ENCODE measurements at places on chromosomes 1 and 21. TPM values are rescaled to one million over a fixed set of nuclear protein-coding genes. Genes with fewer than 3 reads are reported as not detected.
A peak's percentile ranks its signal among the peaks of the same experiment; 100 is the strongest.

DNA sequence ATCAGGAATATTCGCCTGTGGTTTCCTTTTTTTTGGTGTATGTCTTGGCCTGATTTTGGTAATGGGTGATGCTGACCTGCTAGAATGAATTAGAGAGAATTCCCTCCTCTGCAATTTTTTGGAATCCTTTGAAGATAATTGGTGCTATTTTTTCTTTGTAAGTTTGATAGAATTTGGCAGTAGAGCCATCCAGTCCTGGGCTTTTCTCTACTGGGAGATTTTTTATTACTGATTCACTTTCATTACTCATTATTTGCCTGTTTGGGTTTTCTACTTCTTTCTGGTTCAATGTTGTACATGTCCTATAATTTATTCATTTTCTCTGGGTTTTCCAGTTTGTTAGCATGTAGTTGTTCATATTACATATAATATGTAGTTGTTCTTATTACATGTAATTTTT lies 48.7 kb downstream of the NTMT2 start:
- no peak for DNase-seq

Gene ATF3
- 21.5 TPM for total RNA-seq

DNA sequence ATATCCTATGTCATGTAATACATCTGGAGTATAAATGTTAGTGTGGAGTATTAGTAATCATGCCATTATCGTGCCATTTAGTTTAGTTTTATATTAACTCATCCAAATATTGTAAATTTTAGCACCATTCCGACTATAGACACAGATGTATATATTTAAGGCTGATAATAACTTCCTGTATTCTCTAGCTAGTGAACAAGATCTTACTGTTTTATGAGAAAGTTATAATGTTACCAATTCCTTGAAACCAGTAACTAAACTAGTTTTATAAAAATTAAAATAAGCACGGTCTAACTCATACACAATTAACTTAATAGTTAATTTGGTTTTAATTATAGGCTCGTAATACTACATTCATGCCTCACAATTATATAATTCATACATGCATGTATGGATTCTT lies 808.6 kb downstream of the USP25 start:
- DNase-seq: no peak

Gene SPATA21
- not detected for total RNA-seq

Gene EXTL1
- 1.2 TPM for total RNA-seq

DNA sequence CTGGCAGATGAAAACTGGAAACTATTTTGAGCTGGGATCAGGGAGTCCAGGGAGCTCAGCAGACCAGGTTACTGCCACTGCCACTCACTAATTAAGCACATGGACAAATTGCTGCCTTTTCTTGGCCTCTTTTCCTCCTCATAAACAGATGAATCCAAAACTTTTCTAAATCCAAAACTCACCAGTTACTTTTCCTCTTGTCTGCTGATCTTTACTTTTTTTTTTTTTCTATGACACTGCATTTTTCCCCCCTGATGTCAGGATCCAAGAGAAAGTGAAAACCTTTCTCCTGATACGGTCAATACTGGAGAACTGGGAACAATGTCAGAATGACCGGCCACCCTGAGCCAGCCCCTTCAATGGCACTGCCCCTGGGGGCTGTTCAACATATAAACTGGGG lies 405.8 kb downstream of the DUSP10 start:
- DNase-seq: no peak

Gene HMGB4
- total RNA-seq: not detected

- no peak for DNase-seq
These were observed 22.4 kb downstream of the RPL5 start for GRCh38 chr1:92854101-92854785.

Gene PLCH2
- total RNA-seq: 0.19 TPM

Gene HSD3B1
- not detected for total RNA-seq

Gene RGS5
- total RNA-seq: 103 TPM

GRCh38 chr1:43379476-43379875 lies 10.1 kb downstream of the MED8 start:
- no peak for DNase-seq

- DNase-seq: no peak
These were observed 1.3 kb upstream of the CACNA1E start for GRCh38 chr1:181482001-181482430.

DNA sequence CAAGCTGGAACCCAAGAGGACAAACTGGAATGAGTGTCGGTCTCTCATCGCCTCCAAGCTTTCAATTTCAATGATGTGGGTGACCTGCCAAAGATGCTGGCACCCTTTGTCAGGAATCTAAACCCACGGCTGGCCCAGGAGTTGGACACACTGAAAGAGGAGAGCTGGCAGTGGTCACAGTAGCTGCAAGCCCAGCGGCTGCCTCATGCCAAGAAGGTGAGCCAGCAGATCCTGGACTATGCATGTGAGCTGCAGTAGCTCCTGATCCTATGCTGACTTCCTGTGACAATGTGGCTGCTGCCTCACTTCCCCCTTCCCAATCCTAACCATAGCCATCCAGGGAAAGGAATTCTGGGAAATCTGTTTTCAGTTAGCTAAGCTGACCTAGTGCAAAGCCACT lies 117.0 kb upstream of the VAV3 start:
- DNase-seq: no peak

DNA sequence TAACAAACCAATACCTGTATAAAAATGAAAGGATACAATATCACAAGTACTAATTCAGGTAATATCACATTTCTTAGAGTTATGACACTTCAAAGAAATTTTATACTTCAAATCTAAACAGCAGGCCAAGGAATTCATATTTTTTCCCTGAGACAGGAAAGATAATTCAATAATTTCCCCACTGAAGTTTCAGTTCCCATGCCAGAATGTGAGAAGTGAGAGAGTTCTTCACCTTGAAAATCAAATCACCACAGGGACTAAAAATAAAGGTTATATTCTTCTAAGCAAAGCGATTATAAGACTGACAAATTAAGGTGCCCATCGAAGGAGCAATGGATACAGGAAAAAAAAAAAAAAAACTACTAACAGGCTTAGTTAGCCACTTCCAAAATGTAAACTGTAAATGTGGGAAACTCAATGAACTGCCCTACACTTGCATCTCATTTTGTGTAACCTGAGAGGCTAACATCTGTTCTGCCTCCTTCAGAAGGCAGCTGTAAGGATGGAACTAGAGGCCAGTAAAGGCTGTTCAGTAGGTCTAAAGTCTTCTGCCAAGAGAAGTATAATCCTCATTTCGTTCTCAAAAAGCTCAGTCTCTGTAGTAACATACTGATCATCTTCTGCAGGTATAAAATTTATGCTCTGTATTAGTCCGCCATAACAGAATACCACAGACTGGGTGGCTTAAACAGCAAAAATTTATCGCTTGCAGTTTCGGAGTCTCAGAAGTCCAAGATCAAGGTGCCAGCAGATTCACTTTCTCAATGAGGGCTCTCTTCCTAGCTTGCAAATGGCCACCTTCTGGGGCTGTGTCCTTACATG lies 127.8 kb downstream of the RERE start:
- no peak for DNase-seq

Gene OR10Z1
- not detected for total RNA-seq

DNA sequence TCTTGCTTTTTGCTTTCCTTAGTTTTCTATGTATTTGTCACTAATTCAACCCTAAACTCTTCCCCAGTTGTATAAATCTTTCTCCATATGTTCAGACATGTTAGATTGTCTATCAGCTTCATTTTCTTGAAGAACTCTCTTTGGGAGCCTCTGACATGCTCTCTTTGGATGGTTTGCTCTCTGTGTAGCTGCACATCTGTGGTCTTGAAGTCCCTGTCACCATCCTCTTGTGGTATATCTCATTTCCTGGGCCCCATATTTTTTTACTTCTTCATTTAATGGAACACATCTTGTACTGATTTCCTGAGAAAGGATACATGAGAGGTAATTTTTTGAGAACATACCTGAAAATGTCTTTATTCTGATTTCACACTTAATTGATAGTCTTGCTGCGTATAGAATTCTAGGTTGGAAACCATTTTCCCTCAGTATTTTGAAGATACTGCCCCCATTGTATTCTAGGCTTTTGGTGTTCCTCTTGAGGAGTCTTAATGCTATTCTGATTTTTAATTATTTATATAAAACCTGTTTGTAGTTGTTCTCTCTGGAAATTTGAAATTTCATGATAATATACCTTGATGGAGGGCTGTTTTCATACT lies 72.6 kb downstream of the ST3GAL3 start:
- DNase-seq: no peak

Gene ATP8B2
- total RNA-seq: 61.4 TPM

- no peak for DNase-seq
These were observed 198.4 kb upstream of the VAMP3 start for GRCh38 chr1:7572654-7573152.

Gene FCAMR
- not detected for total RNA-seq

- peak; percentile 77 for DNase-seq
These were observed 96.9 kb upstream of the AKT3 start for GRCh38 chr1:243946946-243947345.

Gene TRNP1
- total RNA-seq: 51.7 TPM

Gene TP73
- total RNA-seq: 2.9 TPM

DNA sequence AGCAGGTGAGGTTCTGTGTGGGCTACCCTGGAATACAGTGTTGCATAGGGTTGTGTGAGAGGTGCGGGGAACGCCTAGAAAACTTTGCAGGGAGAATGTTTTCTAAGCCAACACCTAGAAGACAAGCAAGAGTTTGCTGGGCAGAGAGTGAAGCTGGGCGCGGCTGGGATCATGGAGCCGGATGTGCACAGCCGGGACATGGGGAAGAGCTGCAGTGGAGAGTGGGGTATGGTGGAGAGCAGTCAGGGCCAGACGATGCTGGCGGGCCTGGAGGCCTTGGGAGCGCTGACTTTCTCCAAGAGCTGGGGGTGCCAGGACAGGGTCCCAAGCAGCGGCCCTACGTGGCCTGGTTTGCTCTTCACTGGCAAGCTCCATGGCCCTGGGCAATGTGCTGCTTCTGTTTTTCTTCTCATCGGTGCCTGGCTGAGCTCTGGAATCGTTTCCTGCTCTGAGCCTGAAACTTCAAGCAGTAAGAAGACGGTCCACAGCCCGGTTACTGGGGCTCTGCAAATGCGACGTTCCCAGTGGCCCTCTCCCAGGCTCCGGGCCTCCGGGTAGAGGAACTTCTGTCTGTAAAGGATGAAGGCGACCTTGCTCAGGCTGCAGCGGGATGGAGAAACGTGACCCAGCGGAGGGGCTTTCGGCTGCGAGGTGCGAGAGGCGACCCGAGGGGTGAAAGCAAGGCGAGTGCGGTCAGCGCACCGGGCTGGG lies 51.9 kb upstream of the CD34 start:
- DNase-seq: no peak

- no peak for DNase-seq
These were observed 438.1 kb downstream of the NPHP4 start for GRCh38 chr1:5554111-5554510.

Gene ADAMTS5
- 0.82 TPM for total RNA-seq

Gene TSEN15
- total RNA-seq: 28.2 TPM

DNA sequence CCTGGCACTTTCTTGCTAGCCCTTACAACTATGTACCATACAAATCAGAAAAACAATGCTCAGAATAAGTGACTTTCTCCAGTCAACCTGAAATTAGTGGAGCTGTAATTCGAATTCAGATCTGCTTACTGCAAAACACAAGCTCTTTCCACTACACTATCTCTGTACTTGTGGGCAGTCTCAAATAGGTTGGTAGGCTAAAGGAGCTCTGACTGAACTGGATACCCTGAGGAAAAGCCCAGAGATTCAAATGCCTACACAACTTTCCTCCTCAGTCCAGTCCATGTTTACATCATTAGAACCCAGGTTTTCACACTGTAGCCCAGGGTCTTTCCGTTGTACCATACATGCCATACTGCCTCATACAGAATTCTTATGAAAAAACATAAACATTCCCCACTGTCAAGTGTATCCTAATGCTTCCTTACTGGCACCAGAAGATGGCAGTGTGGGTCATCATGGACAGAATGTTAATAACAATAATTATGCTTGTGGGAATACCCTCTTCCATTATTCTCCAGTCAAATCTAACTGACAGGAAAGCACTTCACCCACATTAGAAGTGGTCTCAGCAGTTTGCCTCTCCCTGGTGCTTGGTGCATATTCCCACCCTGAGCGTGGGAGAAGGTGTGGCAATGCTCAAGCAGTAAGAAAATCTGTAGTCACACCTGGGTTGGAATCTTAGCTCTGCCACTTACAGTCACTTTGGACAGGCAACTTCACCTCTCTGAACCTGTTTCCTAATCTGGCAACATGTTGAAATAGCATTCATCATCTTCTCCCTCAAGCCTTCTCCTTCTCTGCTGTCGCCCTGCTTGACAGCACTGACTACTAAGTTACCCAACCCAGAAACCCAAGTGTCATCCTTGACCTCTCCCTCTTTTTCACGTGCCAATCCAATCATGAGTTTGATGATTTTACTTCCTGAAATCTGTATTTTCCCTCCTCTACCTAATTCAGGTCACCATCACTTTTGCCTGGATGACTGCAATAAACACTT lies 14.4 kb upstream of the ZFYVE9 start:
- no peak for DNase-seq

DNA sequence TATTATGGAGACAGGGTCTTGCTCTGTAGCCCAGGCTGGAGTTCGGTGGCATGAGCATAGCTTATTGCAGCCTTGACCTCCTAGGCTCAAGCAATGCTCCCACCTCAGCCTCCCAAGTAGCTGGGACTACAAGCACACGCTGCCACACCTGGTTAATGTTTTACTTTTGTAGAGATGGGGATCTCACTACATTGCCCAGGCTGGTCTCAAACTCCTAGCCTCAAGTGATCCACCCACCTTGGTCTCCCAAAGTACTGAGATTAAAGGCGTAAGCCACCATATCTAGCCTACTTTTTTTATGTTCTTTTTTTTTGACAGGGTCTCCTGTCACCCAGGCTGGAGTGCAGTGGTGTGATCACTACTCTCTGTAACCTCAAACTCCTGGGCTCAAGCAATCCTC lies 5.9 kb upstream of the BCL2L15 start:
- no peak for DNase-seq

DNA sequence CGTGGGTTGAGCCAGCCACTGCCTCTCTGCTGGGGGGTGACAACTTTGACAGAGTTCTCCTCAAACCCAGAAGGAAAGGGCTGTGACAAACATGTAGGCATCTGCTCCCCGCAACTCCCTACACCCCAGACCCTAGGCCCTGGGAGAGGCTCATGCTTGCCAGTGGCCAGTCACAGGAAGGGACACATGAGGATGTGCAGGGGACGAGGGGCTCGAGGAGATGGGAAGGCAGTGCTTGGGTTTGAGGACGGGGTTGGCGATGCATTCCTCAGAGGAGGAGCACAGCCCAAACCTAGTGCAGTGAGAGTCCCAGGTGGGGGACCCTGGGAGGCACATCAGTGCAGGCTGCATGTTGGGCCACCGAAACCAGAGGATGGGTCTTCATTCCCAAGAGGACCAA lies 62.1 kb downstream of the STUM start:
- DNase-seq: no peak

- DNase-seq: no peak
These were observed 332.3 kb upstream of the DPYD start for GRCh38 chr1:98253145-98253544.

DNA sequence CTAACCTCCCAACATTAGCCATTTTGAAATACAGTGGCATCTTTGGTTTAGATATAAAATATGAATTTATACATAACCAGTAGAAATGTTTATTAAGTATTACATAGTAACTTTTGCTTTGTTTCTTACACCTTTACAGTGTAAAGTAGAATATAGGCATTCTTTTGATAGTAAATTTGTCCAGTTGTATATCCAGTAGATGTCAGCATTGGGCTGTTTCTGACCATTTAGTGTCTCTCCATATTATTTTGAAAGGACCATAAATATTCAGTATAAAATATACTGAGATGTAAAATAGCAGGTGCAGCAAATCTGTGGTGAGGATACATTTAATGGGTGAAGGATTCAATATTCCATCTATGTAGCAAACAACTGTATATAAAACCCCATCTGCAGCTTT lies 115.8 kb upstream of the ZRANB2 start:
- DNase-seq: no peak

GRCh38 chr1:87595384-87595781 lies 266.7 kb downstream of the LMO4 start:
- no peak for DNase-seq

GRCh38 chr1:35030756-35031446 lies 844 bp downstream of the ZMYM6 start:
- peak; percentile 13 for DNase-seq

All from H1 (cell line).